ENCODE measurements at places on chromosomes 4 and X. TPM values are rescaled to one million over a fixed set of nuclear protein-coding genes. Genes with fewer than 3 reads are reported as not detected.
A peak's percentile ranks its signal among the peaks of the same experiment; 100 is the strongest.

GRCh38 chrX:110175146-110175545 is 142.7 kb downstream of the AMMECR1 start:
- DNase-seq: no peak

DNA sequence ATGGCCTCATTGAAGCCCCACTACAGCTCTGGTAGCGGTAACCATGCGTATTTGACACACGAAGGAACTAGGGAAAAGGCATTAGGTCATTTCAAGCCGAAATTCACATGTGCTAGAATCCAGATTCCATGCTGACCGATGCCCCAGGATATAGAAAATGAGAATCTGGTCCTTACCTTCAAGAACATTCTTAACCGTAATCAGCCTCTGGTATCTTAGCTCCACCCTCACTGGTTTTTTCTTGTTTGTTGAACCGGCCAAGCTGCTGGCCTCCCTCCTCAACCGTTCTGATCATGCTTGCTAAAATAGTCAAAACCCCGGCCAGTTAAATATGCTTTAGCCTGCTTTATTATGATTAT is 876 bp downstream of the HPRT1 start:
- peak; percentile 15 for DNase-seq

DNA sequence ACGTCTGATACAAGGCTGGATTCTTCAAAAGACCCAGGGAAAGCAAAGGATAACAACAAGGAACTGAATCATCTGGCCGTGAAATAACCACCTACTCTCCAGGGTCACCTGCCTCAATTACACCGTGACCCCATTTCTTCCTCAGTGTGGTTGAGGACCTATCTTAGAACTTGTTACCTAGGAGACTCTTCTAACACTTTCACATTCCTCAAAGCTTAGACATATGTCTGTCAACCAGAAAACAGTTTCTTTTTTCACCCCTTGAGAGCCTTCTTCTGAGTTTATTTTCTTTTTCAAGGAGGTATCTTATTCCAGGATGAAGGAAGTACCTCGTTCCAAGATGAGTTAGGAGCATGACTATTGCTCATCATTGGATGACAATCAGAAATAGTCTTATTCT is 337.8 kb downstream of the ARHGAP24 start:
- peak; percentile 87 for DNase-seq

- no peak for DNase-seq
These were observed 185.0 kb downstream of the CPE start for GRCh38 chr4:165563851-165564250.

- DNase-seq: peak; percentile 45
These were observed 99.1 kb upstream of the FAM47C start for GRCh38 chrX:36908801-36909675.

DNA sequence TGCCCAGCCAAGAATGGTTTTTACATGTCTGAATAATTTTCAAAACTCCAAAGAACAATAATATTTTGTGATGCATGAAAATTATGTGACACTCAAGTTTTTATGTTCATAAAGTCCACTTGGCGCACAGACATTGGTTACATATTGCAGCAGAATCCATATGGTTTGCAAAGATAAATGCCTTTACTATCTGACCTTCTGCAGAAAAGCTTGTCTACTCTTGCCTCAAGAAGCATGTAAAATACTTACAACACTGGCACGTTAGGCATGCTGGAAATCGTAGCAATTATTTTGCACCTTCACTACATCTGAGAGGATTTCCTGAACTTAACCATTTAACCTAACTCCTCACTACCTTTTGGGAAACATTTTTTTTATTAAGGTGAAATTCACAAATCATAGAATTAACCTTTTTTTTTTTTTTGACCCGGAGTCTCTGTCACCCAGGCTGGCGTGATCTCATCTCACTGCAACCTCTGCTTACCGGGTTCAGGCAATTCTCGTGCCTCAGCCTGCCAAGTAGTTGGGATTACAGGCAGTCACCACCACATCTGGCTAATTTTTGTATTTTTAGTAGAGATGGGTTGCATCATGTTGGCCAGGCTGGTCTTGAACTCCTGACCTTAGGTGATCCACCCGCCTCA is 3.5 kb upstream of the XG start:
- no peak for DNase-seq

Gene GASK1B
- total RNA-seq: 205 TPM

Gene DNASE1L1
- total RNA-seq: 105 TPM

Data from dermis blood vessel endothelial cell (primary cell).